SW480 (cell line): ENCODE measurements at places on chromosomes 1 and 21.

DNA sequence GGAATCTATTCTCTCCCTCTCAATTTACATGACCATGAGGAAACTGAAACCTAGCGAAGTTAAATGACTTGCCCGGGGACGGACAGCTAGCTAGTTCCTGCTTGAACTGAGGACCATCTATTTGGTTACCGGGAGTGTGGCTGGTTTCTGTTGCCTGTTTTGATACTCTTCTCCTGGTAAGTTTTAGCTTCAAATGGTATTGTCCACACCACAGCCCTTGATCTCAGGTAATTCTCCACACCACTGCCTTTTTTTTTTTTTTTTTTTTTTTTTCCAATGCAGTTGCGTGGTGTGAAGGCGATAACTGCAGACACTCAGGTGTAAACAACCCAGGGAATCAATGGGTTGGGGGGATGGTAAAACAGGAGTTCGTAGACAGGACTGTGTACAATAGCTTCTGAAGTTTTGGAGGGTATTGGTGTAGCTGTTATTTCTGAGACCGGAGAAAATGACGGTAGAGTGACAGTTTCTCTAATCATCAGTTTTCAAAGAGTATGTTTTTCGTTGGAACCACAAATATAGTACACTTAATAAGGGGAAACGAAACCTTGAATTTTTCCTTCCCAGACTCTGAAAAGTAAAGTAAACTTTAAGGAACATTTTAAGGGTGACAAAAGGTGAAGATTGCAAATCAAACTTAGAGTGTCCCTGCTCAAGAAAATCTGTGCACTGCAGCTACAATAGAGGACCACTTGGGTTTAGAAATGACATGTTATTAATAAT is 125.3 kb upstream of the CACYBP start:
- DNase-seq, result peak; percentile 7

DNA sequence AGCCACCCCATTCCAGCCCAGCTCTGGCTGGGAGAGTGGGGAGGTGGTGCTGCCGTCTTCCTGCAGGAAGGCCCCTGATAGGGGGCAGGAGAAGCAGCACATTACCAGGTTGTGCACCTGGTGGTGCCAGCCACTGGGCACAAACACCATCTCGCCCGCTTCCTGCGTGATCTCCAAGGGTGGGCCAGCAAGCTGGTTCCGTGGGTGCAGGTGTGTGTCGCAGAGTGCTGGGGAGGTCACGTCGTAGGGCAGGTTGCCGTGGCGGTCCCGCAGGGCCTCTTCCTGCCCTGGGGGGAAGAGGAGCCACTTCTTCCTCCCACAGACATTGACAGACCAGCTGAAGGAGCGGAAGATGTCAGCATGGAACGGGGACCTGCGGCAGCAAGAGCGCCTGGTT is 1.8 kb downstream of the JMJD4 start:
- DNase-seq, result no peak

GRCh38 chr1:219422811-219423598 is 189.9 kb downstream of the ZC3H11B start:
- DNase-seq, result no peak

DNA sequence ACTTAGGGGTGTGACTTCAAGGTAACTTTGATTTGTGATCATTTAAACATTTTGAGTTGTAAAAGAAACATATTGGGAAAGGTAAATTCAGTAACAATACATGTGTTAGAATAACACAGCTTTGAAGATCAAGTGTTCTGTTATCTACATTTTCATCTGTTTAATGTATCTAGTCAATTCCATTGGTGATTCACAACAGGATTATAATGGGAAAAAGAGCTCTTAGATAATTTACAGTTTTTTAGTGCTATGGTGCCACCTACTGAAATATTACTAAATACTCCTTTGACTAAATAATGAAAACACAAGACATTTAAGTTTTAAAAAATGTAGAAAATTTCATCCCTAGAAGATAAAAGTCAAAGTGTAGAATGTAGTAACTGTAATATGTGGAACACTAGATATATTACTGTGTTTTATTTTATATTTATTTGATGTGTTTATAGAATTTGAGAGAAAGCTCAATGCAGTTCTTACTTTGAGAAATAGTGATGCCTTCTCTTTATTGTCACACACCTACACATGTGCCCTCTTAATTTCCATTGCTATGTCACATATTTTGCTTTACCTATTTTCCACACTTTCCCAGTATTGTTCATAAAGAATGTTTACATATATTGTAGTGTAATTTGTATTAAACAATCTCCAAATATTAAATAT is 47.4 kb downstream of the PTPRC start:
- DNase-seq, result peak; percentile 73

DNA sequence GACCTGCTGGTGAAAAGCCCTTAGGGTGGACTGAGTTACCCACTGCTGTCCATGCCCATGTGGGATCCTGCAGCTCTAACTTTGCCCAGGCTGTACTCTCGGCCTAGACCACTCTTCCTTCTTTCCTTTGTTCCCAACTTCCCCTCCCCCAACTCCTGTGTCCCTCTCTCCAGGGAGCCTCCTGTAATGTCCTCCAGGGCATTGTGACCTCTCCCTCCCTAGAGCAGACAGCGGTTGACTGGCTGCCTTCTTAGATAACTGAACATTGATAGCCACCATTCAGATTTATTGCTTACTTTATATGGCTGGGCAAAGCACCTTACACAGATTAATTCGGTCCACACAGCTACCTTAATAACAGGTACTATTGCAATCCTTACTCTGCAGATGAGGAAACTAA is 5.0 kb downstream of the RUNX1 start:
- DNase-seq, result no peak

GRCh38 chr1:186960861-186961260 is 132.1 kb downstream of the PLA2G4A start:
- no peak for DNase-seq

GRCh38 chr1:117059334-117059677 is 820 bp upstream of the TTF2 start:
- peak; percentile 67 for DNase-seq

GRCh38 chr1:212121779-212122178 is 86.2 kb downstream of the DTL start:
- DNase-seq, result no peak

- no peak for DNase-seq
Observed at GRCh38 chr1:67811781-67812180, 21.5 kb downstream of the GNG12 start.
